ENCODE measurements at places on chromosomes 13 and 19. TPM values are rescaled to one million over a fixed set of nuclear protein-coding genes. Genes with fewer than 3 reads are reported as not detected.

- no peak for DNase-seq
Observed at GRCh38 chr19:15287496-15287895, 44.8 kb downstream of the BRD4 start.

DNA sequence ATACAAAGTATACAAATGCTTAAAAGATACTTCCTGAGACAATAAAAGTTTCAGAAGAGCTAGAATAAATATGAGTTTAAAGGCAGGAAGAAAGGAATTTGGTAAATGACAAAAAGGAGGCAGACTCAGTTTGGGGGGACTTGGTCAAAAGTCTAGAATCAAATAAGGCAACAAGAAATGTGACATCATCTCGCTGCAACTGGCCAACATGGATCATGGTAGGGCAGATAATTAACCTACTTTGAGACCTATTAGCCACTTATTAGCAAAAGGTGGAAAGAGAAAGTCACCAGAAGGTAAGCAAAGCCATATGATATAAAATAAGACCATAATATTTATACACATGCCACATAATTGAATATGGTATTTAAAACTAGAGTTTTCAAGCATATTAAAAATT is 5.3 kb downstream of the USP12 start:
- no peak for DNase-seq

GRCh38 chr13:73967397-73968165 is 166.6 kb downstream of the KLF12 start:
- no peak for DNase-seq

DNA sequence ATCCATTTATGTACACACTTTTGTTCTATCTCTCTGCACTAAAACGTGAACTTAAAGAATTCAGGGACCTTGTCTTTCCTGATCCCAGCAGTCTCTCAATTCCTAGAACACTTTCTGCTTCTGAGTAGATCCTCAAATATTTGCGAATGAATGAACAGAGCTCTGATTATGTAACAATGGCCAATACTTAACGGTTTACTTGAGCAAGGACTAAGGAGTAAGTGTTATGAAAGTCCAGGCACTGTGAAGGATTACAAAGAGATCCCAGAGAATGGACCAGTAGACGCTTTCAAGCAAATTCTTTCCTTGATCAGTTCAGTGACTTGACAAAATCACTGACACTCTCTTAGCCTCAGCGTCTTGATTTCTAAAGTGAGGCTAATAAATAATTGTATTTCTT is 514.5 kb upstream of the KLHL1 start:
- no peak for DNase-seq

The MATK gene
- 0.32 TPM for polyA plus RNA-seq

- no peak for DNase-seq
Observed at GRCh38 chr13:92255526-92255925, 857.1 kb downstream of the GPC5 start.

DNA sequence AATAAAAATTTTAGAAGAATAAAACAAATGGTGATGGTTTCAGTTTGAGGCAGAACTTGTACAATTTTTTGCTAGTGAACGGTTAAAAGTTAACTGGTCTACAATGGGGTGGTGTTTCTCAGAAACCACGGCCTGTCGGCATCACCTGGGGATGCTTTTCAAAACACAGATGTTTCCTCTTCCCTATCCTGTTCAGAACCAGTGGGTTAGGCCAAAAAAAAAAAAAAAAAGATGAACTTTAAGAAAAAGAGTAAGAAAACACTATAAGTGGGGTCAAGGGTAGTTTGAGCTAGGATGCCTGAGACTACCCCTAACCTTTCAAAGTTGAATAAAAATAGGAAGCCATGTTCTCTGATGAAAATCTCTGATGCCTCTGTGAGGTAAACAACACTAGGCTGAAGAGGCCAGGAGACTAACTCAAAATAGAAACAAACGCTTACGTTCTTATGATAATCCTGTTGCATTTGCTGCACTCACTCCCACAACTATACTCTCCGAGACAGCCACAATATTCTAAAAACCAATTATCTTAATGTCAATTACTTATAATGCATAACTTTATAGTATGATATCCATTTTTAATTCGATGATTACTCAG is 3.3 kb downstream of the MTIF3 start:
- no peak for DNase-seq

- no peak for DNase-seq
Observed at GRCh38 chr19:14409146-14410023, 9.8 kb downstream of the DDX39A start.

GRCh38 chr13:42814868-42815267 is 33.5 kb downstream of the FAM216B start:
- DNase-seq: no peak

The ONECUT3 gene
- 0.01 TPM for polyA plus RNA-seq

The ERICH6B gene
- polyA plus RNA-seq: not detected

- no peak for DNase-seq
Observed at GRCh38 chr19:16064209-16064889, 11.9 kb upstream of the TPM4 start.

DNA sequence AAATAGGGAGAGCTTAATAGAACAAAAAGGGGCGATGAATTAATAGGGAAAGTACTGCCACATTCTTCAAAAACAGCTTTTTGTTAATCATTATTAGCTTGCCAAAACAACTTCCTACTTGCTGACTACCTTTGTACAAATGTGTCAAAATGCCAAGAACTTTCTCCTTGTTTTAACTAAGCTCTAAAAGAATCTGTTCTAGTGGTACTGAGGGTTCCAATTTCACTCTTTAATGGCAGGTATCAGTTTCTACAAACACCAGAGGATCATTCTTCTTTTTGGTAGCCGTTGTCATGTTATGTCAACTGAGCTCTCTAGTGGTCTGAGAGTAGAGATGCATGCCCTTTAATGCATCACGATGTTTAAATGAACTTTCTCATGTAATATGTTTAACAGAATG is 29.4 kb upstream of the FBXL3 start:
- DNase-seq: no peak

- DNase-seq: no peak
Observed at GRCh38 chr19:41457241-41457640, 14.3 kb downstream of the ERICH4 start.

DNA sequence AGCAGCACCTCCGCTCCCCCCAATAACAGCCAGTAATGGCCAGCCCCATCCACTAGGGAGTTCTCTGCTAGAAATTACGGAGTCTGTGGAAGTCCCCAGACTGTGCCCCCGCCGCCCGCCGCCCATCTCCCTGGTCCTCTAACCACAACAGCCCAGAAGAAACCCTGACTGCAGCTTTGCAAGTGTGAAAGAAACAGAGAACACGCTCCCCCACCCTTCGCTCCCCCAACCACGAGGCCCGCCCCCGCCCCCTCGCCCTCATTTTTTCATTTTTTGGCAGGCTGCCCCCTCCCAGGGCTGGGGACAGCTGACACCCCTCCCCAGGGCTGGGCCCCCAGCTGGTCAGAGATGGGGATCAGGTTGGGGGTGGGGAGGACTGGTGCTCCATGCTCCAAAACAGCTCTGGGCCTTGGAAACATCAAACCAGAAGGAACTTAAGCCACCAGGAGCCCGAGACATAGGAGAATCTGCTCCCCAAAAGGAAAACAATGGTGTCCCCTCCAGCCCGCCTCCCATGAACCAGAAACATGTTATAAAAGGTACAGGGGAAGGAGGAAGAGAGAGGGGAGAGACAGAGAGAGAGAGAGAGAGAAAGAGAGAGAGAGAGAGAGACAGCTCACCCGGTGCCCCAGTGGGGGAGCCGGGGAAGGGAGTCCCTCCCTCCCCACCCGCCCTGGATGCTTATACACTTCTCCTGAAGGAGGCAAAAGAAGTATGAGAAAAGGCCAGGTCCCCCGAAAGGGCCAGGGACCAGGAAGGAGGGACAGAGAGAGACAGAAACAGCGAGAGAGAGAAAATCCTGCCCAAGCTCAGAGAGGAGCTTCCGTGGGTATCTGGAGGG is 29.8 kb upstream of the ASF1B start:
- DNase-seq: no peak

The HTR2A gene
- not detected for polyA plus RNA-seq

GRCh38 chr13:49701491-49701890 is 10.2 kb upstream of the EBPL start:
- no peak for DNase-seq

- DNase-seq: no peak
Observed at GRCh38 chr13:47184321-47184720, 287.5 kb upstream of the HTR2A start.

The CYP2S1 gene
- polyA plus RNA-seq: 25.2 TPM

GRCh38 chr13:79194272-79194671 is 211.8 kb downstream of the RBM26 start:
- no peak for DNase-seq

The SH2D3A gene
- 10.0 TPM for polyA plus RNA-seq

- no peak for DNase-seq
Observed at GRCh38 chr19:36099166-36099785, 11.7 kb upstream of the OVOL3 start.

DNA sequence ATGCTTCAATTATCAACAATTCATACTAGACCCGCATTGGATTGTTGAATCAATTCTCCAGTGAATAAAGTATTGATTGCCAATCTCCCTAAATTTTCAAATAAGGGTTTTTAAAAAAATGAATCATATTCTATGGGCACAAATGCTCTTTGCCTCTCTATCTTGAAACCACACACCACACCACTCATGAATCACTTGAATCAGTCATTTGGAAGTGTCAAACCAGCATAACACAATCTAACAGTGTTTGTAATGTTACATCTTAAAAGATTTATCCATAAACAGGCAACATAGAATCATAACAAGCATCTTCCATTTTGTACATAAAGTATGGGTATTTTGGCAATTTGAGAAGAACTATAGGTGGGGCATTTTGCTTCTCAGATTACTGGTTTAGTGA is 219.5 kb upstream of the MIR17HG start:
- no peak for DNase-seq

The NCR1 gene
- not detected for polyA plus RNA-seq

- DNase-seq: no peak
Observed at GRCh38 chr13:66443926-66444325, 786.2 kb downstream of the PCDH9 start.

The ZNF813 gene
- 0.67 TPM for polyA plus RNA-seq

GRCh38 chr19:13860679-13861391 is 16.1 kb upstream of the NANOS3 start:
- DNase-seq: no peak

GRCh38 chr19:4548238-4548584 is 8.4 kb upstream of the LRG1 start:
- DNase-seq: no peak
